ENCODE measurements at places on chromosomes 5 and 9.
A peak's percentile ranks its signal among the peaks of the same experiment; 100 is the strongest.

DNA sequence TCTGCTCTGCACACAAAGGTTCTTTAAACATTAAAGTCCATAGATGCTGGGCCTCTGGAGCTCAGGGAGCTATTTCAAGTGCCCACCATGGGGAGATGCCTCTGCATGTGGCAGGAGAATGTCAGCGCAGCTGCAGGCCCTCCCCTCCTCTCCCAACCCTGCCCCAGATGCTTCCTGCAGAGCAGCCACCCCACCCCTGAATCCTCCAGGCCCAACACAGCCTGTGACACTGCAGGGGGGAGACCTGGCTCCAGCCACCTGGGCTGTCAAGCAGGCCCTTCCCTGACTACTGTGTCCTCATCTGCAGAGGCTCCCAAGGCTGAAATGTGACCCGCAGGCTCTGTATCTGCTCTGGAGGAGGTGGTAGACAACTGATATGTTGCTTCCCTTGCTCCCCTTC, 213.9 kb downstream of the GABBR2 start:
- no peak for DNase-seq

DNA sequence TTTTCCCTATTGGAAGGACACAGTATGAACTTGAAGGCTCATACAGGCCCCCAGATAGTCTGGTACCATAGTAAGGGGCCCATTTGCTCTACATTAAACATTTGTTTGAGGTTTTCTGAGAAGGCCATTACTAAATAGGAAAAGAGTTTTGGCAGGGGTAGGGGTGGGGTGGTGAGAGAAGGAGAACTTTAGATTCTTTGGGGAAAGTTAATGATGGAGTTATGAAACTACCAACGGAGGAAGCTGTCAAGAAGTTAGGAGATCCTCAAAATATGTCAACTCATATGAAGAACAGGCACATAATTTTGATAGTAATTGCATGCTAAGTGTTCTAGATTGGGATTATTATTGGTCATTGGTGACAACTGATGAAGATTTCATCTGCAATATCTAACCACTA, 114.7 kb downstream of the TAF11L14 start:
- DNase-seq: no peak

- DNase-seq: no peak
Observed at GRCh38 chr9:69078581-69078980, 43.0 kb downstream of the FXN start.

DNA sequence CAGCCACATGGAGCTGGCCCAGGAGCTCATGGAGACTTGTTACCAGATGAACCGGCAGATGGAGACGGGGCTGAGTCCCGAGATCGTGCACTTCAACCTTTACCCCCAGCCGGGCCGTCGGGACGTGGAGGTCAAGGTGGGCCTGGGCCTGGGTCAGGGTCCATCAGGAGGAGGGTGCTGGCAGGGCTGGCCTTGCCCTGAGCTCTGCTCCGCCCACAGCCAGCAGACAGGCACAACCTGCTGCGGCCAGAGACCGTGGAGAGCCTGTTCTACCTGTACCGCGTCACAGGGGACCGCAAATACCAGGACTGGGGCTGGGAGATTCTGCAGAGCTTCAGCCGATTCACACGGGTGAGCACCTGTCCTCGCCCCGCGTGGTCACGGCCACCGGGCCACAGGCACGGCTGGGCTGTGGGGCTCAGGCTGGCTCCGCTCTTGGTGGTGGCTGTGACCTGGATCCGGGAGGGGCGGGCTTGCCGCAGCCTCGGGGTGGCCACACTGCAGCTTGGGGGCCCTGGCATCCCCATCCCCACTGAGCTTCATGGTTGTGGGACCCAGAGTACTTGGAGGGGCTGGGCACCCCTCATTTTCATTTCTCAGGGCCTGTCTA, 7.1 kb downstream of the DPP7 start:
- DNase-seq: no peak

- no peak for DNase-seq
Observed at GRCh38 chr5:160231783-160232342, 2.6 kb downstream of the FABP6 start.

GRCh38 chr9:121201738-121202533, at the start of gene RAB14:
RAB14 (minus strand) TSS chr9:121201869; CDS start chr9:121193412, 8,457 bp downstream.
- DNase-seq: peak; percentile 100

GRCh38 chr9:114769624-114770023, 36.2 kb downstream of the TNFSF15 start:
- DNase-seq: no peak

GRCh38 chr5:135489466-135490244, 37.5 kb upstream of the TIFAB start:
- no peak for DNase-seq

GRCh38 chr5:1465117-1465516, 19.9 kb upstream of the SLC6A3 start:
- DNase-seq: no peak

DNA sequence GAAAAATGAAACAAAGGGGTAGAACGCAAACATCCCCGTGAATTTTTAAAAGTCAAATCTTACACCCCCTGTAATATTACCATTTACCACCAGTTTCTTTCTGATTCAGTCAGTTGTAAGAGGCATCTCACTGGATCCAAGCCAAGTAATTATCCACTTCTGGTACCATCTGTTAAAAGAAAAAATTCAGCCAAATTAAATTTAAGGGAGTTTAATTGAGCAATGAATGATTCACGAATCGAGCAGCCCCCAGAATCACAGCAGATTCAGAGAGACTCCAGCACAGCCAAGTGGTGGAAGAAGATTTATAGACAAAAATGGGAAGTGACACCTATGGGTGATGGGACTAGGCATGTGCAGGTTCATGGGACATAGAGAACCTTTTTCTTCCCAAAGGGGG, 29.9 kb upstream of the MTMR12 start:
- DNase-seq: no peak

DNA sequence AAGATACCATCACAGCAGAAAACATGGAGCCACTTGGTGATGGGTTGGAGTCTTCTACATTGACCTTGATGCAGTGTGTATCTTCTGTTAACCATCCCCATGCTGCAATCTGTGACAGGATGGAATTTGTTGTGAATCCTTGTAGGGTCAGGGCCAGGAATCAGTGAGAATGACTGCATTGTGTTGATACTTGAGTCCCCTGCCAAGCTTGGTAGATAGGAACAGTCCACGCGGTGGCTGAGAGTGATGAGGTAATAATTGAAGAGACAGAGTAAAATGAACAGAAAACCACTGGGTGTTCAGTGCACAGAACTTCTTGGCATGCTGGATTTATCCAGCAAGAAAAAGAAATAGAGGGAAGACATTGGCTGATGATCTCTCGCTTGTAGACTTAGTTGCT, 217.5 kb downstream of the MAN2A1 start:
- DNase-seq: no peak

DNA sequence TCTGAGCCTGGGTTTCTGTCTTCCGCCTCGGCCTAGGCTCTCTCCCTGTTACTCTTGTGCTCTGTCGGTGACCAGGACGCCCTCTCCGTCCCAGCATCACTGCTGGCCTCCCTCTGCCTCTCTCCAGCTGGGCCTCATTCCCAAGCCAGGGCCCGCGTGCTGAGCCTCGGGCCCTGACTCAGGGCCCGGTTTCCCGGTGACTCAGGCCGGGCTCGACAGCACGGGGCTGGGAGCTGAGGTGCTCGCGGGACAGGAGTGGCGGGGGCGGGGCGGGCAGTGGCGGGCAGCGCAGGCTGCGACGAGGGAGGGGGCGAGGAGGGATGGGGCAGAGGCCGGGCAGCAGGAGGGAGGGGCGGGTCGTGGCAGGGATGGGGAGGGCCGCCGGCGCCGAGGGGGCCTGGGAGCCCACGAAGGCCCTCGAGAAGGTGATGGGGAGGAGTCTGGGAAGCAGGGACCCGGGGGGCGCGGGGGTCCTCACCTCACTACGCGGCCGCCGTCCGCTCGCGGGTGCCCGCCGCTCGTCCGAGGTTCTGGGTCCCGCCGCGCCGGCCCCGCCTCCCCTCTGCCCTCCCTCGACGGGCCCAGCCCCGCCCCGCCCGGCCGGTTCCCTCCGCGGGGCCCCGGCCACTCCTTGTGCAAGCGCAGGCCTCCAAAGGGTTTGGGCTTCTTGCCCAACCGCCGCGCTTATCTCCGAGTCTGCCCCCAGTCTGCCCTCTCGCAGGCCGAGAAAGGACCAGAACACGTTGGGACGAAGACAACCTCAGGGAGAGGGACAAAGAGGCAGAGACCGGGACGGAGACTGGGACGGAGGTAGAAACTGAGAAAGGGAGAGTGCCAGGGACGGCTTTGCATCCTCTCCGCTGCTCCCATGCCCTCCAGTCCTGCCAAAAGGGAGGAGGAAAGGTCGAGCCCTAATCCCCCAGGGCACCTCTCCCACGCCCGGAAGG, at the start of gene ARAP3:
ARAP3 (minus strand) TSS at position 536 of the 947 bp plus-strand sequence. CDS start 1,744 bp downstream, outside the sequence.
- DNase-seq: no peak

GRCh38 chr9:81682797-81683196, 6.5 kb downstream of the TLE1 start:
- DNase-seq: no peak

GRCh38 chr5:60833520-60833919, 10.5 kb downstream of the ELOVL7 start:
- DNase-seq: no peak

GRCh38 chr5:100913298-100913697, 10.2 kb upstream of the ST8SIA4 start:
- DNase-seq: no peak

DNA sequence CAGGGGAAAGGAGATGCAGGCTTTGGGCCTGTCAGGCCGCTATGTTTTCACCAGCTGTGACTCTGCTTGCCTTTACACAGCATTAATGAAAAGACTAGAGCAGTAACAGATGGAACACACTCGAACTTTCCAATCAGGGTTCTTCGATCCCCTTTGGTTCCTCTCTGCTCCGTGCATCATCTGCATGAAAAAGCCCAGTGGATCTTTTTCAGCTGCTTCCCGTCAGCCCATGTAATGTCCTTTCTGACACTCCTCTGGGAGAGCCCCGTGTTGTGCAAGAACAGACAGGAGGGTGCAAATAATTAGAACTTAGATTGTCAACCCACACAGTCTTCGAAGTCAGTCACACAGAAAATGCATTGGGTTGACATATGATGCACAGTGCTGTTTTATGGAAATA, 448.9 kb upstream of the ZNF462 start:
- no peak for DNase-seq

- no peak for DNase-seq
Observed at GRCh38 chr9:4168526-4168925, 131.3 kb downstream of the GLIS3 start.

DNA sequence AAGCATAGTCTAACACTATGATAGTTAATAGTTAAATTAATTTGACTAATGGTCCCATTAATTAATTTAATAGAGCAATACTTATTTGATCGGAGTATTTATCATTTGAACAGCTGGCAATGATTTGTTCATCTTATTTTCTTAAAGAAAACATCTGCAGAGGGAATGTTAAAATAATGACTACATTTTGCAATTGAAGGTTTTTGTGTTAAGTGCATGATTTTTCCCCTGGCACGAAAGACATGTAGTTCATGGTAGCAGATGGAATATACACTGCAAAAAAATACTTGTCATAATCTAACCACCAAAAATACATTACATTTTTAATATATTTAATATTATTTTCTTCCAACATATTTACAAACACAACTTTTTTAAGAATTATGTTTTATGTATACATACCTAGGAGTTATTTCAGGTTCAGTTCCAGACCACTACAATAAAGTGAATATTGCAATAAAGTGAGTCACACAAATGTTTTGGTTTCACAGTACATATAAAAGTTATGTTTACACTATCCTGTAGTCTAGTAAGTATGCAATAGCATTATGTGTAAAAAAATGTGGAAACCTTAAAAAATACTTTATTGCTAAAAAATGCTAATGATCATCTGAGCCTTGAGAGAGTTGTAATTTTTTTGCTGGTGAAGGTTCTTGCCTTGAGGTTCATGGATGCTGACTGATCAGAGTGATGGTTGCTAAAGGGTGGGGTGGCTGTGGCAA, 292.6 kb upstream of the DAB2 start:
- no peak for DNase-seq

- DNase-seq: no peak
Observed at GRCh38 chr5:141657937-141658545, 6.8 kb upstream of the FCHSD1 start.

DNA sequence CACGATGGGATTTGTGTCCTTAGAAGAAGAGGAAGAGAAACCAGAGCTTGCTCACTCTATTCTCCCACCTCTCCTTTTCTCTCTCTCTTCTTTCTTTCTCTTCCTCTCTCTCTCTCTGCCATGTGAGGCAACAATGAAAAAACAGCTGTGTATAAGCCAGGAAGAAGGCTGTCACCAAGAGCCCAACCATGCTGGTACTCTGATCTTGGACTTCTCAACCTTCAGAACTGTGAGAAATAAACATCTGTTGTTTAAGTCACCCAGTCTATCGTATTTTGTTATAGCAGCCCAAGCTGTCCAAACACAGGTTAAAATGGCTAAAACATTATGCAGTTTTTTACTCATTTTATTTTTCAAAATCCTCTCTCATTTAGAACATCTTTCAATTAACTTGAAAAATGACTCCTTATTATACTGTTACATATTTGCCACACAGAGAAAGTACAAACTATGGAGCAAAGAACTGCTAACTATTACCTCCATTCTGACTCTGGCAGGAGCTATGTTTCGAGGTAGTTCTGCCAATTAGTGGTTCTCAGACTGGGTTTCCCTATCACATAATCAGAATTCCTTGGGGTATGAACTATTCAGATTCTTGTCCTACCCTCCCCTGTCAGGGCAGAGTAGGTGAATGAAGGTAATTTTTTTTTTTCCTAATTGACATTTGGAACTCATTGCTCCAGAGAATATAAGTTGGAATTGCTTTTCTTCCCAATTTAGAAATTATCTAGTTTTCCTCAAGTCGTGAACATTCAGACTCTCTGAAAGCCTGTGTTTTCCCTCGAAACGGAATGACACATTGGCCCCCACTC, 434.6 kb downstream of the ENC1 start:
- DNase-seq: no peak

DNA sequence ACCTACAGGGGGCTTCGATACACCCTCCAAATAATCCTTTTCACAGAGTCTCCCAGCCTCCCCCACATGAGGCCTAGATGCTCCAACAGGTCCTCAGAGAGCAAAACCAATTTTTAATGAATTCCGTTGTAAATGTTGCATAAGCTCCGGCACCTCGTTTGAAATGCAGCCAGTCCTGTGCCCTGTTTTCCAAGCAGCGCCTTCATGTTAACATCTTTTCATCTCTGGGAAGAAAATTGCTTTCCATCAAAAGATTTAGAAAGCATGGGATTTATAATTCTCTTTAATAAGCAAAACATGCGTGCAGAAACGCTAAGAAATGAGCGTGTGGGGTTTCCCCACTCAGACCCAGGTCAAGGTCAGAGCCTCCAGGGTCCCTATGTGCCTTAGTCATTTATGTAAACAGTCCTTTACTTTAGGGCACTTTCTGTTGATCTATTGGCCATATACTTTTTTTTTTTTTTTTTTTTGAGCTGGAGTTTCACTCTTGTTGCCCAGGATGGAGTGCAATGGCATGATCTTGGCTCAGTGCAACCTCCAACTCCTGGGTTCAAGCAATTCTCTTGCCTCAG, 177.5 kb upstream of the S1PR3 start:
- no peak for DNase-seq

DNA sequence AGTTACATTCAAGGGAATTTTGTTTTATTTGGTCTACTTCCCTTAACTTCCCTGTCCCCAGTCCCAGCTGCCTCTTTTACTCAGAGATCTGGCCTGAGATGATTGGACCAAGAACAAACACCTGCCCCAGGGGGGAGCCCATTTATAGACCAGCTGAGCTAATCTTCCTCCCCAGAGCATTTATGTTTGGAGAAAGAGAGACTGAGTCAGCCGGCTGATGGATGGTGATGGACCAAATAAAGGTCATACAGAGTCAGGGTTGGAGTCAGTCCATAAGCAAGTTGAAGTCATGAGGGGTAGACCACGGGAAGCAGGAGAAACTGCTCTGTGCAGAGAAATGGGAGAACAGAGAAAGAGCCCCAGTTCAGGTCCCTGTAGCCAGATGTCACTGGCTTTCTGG, 77.7 kb downstream of the TMEM174 start:
- DNase-seq: no peak
